H9 (cell line): ENCODE measurements at places on chromosomes 16 and 17. TPM values are rescaled to one million over a fixed set of nuclear protein-coding genes. Genes with fewer than 3 reads are reported as not detected.

GRCh38 chr17:45168991-45169752, 7.5 kb downstream of the HEXIM2 start:
- DNase-seq = peak; percentile 90

- DNase-seq = no peak
These were observed 634.8 kb downstream of the KCNJ2 start for GRCh38 chr17:70804161-70804560.

GRCh38 chr17:42578282-42578869, 847 bp upstream of the PSMC3IP start:
- peak; percentile 95 for DNase-seq

DNA sequence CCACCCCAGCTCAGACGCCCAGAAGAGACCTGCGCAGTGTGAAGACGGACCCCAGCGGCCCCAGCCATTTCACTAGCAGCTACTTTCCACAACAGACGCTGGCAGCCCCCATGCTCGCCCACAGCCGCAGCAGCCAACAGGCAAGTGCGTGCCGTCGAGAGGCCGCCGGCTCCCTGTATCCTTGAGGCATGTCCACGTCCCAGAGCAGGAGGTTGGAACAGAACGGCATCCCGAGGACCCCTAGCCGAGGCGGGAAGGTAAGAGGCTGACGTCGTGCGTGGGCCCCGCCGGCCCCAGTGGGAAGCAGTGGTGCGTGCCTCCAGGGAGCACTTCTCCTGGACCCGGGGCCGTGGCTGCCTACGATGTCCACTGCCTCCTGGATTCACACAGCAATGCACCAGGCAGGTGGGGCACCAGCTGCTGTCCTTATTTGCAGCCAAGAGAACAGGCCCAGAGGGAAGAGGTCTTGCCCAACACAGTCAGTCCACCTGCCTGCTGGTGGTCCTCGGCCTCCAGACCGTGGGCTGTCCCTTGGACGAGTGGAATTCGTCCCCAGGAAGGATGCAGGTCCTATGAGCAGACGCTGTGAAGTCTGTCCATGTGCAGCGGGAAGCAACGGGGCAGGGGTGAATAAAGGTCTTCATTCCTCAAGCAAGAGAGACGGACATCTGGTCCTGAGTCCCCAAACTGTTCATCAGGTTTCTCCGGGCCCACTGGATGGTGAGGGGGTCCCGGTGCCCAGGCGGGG, 38.5 kb downstream of the SLC7A5 start:
- no peak for DNase-seq

DNA sequence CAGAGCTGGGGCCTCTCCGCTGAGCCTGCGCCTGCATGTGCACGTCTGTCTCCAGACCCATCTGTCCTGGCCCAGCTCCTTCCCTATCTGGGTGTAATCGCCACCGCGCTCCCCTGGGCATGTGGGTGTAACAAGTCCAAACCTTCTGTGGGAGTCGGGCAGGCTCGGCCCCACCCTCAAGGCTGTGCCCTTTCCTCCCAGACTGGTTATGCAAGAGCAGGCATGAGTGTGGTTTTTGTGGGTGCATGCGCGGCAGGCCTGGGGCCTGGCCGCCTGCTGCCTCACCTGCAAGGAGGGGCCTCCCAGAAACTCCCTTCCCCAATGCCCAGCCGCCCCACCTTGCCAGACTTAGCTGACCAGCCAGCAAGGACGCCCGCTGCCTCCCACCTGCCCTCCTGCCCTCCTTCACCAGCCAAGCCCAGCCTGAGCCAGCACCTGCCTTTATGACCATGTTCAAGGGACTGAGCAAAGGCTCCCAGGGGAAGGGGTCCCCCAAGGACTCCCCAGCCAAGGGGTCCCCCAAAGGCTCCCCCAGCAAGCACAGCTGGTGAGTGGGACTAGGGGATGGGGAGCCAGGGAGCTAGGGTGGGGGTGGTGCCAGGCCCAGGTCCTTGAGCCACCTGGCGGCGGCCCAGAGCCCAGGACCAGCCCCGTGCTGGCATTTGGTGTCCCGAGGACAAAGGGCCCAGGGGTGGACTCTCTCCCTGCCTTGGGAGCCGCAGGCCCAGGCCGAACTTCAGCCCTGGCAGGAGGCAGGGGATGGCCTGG, at the start of gene EVPLL:
TSS of gene EVPLL (plus strand) at position 342 of the 768 bp plus-strand sequence. CDS start 3,160 bp downstream, outside the sequence.
- DNase-seq = peak; percentile 36

GRCh38 chr16:85279402-85279801, 167.1 kb upstream of the CIBAR2 start:
- DNase-seq = no peak

- DNase-seq = no peak
These were observed 109.8 kb downstream of the ZFHX3 start for GRCh38 chr16:72937916-72938794.

DNA sequence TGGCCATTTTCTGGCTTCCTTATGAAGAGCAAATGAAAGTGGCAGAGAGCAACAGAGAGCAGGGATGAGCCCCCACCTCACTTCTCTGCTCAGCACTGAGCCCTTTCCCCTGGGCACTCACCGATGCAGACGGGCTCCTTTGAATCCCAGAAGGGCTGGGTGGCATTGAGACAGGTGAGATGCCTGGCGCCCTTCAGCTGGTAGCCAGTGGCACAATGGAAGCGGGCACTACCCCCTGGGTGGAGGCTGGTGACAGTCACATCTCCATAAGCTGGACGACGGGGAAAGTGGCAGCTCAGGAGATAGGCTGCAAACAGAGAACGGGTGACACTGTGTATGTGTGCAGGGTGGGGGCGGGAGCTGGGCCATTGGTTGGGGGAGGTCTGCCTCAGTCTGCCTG, 12.5 kb upstream of the PHF12 start:
- no peak for DNase-seq

- DNase-seq = no peak
These were observed 16.8 kb upstream of the MMP2 start for GRCh38 chr16:55462241-55462640.

DNA sequence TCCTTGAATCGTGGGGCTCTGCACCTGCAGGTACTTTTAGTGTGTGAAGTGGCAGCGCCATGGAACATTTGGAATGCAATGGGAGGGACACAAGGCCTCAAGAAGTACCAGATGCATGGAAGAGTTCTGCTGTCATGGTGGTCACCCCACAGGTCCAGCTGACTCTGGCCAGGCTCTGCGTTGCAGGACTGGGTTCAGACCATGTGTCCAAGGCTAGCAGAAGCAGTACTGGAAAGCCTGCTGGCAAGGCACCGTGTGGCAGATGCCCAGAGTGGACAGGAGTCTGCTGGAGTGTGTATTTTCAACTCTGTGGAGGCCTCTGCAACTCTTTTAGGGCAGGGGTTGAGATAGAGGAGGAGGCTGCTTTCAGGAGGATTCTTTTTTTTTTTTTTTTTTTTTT, 2.1 kb downstream of the PIPOX start:
- DNase-seq = no peak

- no peak for DNase-seq
These were observed 3.5 kb downstream of the RAB40C start for GRCh38 chr16:593406-593805.

GRCh38 chr16:51884773-51885172, 662.2 kb downstream of the TOX3 start:
- DNase-seq = no peak

DNA sequence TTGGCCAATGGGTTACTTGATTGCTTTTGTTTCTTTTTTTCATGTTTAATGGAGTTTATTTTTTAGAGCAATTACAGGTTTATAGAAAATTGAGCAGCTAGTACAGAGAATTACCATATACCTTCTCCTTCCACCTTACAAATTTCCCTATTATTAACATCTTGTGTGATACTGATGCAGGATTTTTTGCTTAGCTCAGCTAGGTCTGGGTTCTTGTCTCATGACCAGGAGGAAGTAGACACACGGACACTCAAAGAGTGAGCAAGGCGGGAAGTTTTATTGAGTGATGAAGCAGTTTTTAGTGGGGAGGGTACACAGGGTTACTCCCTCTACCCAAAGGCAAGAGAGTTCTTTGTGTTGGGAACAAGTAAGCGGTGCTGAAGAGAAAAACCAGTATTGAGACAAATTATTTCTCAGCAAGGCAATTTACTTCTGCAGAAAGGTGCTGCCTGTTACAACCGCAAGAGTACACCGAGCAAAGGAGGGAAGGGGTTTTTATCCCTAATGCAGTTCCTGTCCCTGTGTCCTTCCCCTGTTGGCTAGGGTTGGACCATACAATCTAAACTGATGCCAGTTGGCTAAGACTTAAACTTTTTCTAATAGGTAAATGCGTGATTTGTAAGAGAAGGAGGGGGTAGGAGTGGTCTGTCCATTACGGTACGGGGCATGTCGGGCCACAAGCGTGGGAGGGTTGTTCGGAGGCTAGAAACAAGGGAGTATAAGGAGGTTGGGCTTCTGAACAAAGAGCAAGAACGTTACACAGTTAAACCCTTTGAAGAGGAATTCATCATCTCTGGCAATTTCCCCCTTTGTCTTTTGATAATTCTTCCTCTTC, 26.9 kb downstream of the SEC14L1 start:
- no peak for DNase-seq

DNA sequence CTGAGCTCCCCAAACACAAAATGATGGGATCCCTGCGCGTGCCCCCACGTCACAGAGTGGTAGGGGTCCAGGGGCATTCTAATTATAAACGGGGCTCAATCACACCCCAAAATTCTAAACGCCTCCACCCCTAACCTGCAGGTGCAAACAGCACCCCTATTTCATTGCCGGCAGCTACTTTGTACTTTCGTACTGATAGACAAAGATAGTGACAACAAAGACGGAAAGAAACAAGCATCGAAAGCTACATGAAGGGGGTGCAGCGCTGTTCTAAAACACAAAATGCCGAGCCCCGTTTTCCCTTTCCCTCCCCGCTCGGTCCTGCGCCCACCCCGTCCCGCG, 13.9 kb downstream of the MIS12 start:
- no peak for DNase-seq

Gene BAHCC1
- total RNA-seq = 1.7 and 3.1 TPM in 2 replicates

Gene LGALS9B
- not detected in 2 replicates for total RNA-seq

Gene TBC1D3C
- not detected in 2 replicates for total RNA-seq

Gene ANKRD40CL
- not detected in 2 replicates for total RNA-seq

Gene VAT1
- total RNA-seq = 262 and 274 TPM in 2 replicates

Gene FBXL16
- total RNA-seq = 9.6 and 10.7 TPM in 2 replicates

Gene AGRP
- total RNA-seq = not detected in 2 replicates
